ENCODE measurements at places on chromosomes 2 and 18.

DNA sequence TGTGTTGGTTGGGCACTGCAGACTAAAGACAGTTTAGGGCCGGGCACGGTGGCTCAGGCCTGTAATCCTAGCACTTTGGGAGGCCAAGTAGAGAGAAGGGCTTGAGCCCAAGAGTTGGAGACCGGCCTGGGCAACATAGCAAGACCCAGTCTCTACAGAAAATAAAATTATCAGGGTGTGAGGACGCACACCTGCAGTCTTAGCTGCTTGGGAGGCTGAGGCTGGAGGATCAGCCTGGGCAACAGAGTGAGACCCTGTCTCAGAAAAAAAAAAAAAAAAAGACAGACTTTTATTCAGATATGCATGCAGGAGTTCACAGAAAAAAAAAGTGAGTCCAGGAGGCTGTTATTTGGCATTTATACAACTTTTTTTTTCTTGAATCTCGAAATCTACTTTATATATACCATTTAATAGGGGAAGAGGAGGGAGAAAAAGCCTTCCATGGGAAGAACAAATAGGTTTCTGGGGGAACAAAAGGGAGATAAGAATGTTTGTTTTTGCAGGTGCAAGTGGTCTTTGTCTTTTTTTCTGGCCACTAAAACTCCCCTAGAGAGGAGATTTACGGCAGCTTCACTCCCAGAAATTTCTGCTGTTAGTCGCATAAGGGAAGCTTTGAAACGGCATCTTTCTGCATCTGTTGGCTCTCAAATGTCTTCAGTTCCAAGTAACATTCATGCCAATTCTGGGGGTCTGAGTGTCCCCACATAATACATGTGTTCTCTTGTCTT lies 4.1 kb upstream of the MSH6 start:
- no peak for DNase-seq

- DNase-seq = no peak
These were observed 760.4 kb downstream of the ADCYAP1 start for GRCh38 chr18:1665079-1665478.

GRCh38 chr2:27051902-27052645 lies 606 bp downstream of the AGBL5 start:
- no peak for DNase-seq

- no peak for DNase-seq
These were observed 378 bp downstream of the WDPCP start for GRCh38 chr2:63587814-63588384.

- DNase-seq = no peak
These were observed 52.6 kb downstream of the SH2D6 start for GRCh38 chr2:85470850-85471800.

DNA sequence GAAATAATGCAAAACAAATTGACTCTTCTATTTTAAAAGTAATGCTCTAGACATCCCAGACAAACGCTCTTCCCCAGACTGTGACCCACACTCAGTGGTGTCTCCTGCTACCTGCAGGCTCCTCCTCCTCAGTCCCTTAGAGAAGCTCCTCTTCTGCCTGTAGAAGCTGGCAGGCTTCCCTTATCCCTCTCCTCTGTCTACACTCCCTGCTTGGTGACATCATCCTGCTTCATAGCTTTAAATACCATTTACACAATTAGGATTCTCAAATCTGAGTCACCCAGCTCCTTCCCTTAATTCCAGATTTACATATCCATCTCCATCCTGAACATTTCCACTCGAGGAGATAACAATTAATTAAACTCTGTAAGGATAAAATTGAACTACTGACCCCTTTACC lies 167.9 kb downstream of the FBXO15 start:
- no peak for DNase-seq

DNA sequence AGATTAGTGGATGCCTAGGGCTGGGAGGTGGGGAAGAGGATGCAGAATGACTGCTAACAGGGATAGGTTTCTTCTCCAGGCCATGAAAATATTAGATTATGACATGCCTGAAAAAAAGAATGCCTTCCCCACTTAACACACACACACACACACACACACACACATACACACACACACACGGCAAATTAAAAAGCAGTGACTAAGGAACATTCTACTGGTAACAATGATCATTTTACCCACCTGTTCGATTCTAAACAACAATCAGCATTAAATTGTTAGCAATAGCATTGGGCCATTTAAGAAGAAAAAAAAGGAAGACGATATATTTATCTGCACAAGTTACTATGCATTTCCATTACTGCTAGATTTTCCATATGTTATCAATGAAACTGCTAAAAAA lies 10.8 kb downstream of the CACNB4 start:
- no peak for DNase-seq

DNA sequence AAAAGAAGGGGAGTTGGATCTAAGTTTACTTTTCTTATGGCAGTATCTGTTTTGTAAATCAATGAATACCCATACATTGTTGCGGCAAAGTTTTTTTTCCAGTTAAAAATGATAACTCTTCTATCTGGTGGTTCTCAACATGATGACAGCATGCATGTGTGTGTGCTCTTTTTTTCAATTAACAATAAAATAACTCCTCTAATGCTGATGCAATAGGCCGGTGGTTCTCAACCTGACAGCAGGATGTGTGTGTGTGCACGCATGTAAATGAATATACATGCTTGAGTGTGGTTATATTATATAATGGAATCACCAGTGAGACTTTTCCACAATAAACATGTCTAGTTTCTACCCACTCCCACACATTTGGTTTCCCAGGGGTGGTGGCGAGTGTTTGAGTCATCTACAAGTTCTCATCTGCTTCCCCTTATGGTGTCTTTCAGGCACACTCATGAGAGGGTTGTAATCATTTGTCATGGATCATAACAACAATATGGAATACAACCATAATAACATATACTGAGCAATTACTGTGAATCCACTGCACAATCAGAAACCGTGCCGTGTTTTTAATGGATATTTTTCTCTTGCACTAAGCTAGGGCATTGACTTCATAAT lies 31.2 kb downstream of the PARD3B start:
- DNase-seq = no peak

- no peak for DNase-seq
These were observed 30.9 kb upstream of the KCNE4 start for GRCh38 chr2:223020971-223021675.

DNA sequence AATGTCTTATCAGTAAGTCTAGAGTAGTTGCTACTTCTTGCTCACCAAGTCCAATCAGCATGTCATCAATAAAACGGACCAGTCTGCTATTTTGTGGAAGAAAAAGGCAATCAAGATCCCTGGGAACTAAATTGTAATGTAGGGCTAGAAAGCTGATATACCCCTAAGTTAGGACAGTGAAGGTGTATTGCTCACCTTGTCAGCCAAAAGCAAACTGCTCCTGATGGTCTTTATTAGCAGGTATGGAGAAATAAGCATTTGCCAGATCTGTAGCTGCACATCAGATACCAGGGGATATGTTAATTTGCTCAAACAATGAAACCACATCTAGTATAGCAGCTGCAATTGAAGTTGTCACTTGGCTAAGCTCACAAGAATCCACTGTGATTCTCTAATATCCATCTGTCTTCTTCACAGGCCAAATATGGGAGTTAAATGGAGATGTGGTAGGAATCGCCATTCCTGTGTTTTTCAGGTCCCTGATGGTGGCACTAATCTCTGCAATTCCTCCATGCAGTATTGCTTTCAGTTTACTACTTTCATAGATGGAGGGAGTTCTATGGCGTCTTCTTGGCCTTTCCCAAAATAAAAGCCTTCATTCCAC lies 75.0 kb downstream of the TMEM237 start:
- DNase-seq = no peak

GRCh38 chr2:100784681-100785080 lies 35.3 kb upstream of the NPAS2 start:
- no peak for DNase-seq

GRCh38 chr18:79259218-79259617 lies 136.5 kb upstream of the NFATC1 start:
- DNase-seq = no peak

GRCh38 chr2:148524519-148524919 lies 120.0 kb upstream of the EPC2 start:
- DNase-seq = no peak

GRCh38 chr2:217297096-217297495 lies 437.2 kb upstream of the TNP1 start:
- no peak for DNase-seq

- DNase-seq = no peak
These were observed 100.3 kb downstream of the IRS1 start for GRCh38 chr2:226699321-226699720.

DNA sequence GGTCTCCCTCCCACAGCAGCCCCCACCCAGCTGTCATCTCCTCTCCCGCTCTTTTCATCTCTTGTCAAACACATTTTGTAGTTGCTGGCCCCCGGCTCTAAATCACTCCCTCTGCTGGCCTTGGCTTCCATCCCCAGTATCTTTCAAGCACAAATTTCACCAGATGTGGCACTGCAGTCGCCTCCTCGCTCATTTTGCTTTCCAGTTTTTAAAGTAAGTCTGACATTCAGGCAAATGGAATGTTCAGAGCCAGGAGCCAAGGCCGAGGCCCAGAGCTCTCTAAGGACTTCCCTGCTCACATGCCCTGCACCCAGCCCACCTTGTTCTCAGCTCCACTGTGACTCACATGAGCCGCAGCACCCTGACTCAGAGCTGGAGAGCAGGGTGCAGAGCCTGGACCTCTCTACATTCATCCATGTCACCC lies 158.4 kb downstream of the GALNT14 start:
- DNase-seq = no peak

- DNase-seq = no peak
These were observed 10.5 kb downstream of the IL1R2 start for GRCh38 chr2:102002228-102002627.

GRCh38 chr2:206823178-206823577 lies 57.8 kb downstream of the FASTKD2 start:
- no peak for DNase-seq
